Stimulated activated CD4-positive, alpha-beta T cell treated with anti-CD3 and anti-CD28 coated beads, Interleukin-1b, Interleukin-23, amount 100 ng/mL, for 1 hour (primary cell): ENCODE measurements at places on chromosomes 1 and 21.

DNA sequence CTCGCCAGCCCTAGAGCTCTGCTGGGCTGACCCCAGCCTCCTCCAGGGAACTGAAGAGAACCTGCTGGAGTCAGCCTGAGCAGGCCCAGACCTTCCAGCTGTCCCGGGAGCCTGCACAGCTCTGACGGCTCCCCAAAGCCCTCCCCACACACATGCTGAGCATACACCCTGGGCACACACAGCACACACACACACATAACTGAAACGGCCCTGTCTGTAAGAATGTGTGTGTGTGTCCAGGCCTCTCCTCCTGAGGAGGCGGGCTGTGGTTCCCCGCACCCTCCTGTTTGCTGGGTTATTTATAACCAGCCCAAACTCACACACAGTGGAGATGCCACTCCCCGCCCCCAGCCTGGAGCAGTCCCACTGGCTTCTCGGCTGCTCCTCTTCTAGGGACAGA is 20.2 kb downstream of the SDC3 start:
- DNase-seq = no peak

GRCh38 chr1:6039031-6039430 is 6.7 kb upstream of the KCNAB2 start:
- DNase-seq = no peak

DNA sequence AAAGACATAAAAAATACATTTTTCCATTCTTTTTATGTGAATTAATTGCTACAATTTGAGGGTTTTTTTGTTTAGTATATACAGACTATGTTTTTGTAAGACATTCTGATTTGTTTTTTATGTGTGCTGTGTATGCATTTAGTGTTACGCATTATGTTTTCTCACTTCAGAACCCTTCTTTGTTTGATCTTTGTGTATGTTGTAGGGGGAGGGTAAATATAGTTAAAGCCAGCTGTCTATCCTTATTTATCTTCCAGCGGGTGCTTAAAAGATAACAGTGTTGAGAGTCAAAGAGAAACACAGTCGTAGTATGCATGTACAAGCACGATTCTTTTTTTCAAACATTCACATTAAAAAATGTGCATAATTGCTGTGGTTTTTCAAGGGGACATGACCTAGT is 97.5 kb upstream of the KIAA1614 start:
- no peak for DNase-seq

DNA sequence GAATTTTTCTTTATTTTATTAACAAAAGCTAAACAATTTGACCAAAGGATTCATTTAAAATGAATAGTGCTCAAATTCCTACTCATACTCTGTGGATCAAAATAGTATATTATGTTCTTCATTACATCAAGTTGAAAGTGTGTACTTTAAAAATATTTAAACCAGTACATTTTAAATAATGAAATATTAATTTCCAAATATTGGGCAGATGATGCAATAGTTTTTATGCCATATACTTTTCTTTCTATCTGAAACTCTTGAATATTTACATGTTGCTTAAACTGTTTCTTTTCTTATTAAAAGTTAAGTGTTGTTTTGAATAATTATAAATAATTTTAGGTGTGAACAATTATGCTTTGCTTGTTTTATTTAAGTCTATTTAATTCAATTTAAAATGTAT is 144.7 kb upstream of the TMPRSS15 start:
- DNase-seq = no peak

DNA sequence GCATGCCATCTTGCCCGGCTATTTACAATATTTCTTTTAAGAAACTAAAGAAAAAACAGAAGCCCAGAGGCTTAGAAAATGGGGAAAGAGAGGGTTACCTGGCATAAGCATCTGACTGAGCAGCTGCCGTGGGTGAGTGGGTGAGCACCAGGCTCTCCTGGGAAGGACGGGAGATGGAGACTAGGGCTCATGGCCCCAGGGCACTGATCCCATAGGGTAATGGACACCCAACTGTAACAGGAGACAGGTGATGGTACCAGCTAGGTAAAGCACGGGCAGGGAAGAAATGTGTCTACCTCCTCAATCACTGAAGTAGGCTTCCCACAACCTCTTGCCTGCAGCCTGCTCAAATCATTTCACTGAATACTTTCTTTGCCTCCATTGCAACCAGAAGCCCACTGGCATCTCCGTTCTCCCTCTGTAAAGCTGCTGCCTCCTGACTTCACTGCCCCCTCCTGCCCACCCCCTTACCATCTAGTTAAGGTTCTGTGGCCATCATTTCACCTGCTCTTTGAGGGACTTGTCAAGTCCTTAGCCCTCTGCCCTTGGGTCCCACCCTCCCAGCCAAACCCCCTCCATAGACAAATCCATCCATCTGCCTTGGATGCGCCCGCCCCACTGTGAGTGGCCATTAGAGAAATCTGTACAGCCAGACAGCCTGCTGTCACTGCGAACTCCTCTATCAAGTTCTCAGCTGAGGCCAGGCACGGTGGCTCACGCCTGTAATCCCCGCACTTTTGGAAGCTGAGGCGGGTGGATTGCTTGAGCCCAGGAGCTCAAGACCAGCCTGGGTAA is 6.2 kb downstream of the TMEM125 start:
- DNase-seq = no peak

DNA sequence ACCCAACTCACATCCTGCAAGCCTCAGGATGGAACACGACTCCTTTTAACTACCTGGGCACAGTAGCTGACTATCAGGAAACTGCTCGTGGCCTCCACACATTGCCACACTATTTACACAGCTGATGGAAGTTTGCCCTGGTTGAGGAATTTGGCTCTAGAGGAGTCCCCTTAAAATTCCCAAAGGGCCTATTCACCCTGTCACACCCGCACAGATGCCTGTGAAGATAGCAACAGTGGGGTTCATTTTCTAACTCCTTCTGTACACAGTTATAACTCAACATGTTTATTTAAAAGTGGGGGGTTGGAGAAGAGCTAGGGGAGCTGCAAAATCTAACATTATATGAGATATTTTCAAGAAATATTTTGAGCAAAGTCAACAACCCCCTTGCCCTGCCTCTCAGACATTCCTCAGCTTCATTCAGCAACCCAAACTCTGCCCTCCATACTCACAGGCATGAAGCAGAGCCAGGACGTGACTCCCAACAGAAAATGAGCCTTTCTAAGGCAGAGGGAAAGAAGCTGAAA is 35.8 kb upstream of the CCN1 start:
- DNase-seq = no peak

DNA sequence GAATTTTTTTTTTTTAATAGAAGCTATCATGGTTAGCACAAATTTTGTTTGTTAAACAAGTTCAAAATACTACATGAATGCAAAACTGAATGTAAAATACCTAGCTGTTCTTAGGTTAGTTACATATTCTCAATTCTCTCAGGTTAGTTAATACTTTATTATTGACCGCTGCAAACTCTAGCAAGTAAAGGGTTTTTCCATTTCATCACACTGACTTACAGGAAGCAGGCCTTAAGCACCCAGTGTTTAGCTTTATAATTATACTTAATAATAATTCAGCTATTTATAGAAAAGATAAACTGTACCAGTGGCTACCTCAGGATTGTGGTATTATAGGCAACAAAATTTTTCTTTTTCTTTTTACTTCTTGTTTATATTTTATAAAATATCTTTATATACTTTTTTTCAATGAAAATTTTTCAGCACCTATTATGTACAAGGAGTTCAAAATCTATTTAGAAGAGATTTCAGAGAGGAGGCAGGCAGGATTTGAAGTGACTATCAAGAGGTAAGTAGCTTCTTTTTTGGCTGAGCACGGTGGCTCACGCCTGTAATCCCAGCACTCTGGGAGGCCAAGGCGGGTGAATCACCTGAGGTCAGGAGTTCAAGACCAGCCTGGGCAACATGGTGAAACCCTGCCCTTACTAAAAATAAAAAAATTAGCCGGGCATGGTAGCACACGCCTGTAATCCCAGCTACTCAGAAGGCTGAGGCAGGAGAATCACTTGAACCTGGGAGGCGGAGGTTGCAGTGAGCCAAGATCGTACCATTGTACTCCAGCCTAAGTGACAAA is 17.9 kb downstream of the PLPP3 start:
- DNase-seq = no peak

DNA sequence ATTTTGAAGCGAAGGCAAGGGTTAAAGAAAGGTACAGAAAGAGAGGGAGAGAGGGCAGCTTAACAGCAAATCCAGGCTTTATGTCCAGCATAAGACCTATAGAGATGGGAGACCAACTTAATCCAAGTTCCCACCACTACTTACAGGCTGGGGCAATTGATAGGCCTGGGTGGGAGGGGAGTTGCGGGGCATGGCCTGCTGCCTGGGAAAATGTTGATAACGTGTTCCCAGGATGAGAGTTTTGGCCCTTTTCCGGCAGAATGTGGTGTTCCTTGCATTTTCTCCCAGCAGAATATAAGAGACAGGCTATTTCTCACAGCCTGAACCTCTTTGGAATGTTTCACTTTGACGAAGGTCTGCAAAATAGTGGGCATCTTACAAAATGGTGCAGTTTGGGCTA is 34.9 kb upstream of the PLA2G5 start:
- no peak for DNase-seq

- no peak for DNase-seq
Measured at GRCh38 chr1:214587165-214587564, 15.8 kb upstream of the CENPF start.

- no peak for DNase-seq
Measured at GRCh38 chr1:158077411-158078256, 84.2 kb downstream of the KIRREL1 start.

DNA sequence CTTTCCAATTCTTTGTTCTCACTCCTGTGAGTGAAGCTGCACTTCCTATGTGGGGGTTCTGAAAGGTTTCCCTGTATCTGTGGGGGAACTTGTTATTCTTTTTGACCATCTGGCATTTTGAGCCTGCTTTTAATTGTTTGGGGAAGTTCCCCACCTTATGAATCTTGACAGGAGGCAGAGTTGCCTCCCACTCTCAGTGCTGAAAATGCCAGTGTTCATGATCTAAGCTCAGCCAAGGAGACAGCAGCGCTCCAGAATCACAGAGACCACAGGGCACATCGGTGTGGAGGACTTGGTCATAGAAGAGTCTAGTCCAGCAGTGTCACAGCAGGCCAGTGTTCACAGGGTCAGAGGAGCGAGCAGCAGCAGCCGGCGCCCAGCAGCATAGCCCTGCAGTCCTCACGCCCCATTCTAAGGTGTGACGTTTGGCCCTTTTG is 63.8 kb upstream of the PRDX6 start:
- no peak for DNase-seq

DNA sequence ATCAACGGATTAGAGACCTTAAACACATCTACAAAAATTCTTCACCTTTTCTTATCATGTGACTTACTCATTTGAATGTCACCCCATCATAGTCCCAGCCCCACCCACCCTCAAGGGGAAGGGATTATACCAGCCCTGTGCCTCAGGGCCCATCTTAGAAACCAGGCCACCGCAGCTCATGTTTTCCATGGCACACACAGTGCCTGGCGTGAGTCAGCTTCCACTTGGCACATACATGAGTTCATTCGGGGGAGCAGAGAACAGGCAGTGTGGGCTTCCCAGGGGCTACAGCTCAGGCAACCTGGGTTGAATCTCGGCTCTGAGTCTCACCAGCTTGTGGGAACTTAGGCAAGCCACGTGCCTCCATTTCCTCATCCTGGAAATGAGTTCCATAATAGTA is 310.6 kb downstream of the NPHP4 start:
- no peak for DNase-seq

DNA sequence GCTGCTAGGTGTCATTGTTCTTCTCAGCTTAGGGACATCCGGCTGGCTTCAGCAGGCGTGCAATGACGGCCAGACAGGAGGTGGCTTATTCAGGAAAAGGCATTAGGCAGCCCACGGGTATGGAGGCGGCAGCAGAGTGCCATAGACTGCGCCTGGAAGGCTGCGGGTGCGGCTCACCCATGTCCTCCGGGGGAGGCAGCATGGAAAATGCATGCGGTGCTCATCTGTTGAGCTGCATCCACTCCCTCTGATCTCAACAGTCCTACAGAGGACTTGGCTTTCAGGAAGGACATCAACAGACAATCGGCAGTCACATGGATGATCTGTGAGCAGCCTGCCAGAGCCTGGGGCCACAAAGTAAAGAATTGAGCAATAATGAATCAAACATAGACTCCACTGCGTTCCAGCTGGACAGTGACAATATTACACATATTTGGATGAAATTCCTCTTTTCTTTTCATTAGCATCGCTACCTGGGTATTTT is 42.9 kb downstream of the UMODL1 start:
- no peak for DNase-seq

- no peak for DNase-seq
Measured at GRCh38 chr1:247338723-247339275, 7.1 kb upstream of the ZNF496 start.

DNA sequence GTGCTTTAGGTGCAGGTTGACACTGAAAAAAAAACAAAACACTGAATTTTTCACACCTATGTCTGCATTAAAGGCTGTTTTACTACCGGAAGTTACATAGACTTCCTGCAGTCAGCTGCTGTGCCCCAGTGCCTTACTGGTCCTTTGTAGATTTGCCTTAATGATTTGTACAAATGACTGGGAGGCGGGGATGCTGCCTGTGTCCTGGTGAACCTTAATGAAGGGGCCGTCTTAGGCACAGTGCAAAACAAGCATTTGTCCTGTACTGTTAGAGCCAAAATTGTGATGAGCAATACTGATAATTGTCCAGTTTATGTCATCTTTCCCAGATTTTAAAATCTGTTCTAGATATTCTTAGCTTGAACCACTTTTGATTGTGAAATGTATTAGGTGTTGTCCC is 90.9 kb upstream of the PGD start:
- DNase-seq = no peak

GRCh38 chr21:10616535-10616934 is 95.2 kb downstream of the TPTE start:
- DNase-seq = no peak

GRCh38 chr1:39984951-39985350 is 30.0 kb downstream of the MFSD2A start:
- no peak for DNase-seq

DNA sequence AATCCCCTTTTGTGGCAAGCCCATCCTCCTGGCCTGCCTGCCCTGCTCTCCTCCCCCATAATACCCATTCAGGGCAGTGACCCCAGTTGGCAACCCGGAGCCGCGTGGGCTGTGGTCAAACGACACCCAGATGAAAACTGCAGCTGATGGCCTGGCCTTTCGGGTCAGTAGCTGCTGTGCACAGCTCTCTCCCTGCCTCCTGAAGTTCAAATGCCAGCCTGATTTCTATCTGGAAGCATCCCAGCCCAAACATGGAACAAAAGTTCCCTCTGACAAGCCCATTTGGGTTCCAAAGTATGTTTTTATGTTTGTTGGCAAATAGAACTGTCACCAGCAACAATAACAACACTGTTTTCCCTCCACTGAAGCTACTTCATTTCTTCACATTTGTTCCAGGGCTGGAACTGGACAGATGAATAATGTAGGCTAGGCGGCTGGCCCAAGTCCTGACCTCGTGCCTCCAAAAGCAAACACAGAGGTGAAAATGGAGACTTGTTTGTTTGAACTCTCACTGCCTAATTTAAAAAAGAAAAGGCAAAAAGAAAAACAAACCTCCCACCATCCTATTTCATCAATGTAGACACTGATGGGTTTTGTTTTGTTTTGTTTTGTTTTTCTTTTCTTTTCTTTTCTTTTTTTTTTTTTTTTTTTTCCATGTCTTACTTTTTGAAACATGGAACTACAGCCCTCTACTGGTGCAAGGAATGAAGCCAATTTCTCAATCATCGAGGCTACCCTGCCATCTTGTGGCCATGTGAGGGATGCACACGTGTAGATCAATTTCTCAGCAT is 179.0 kb downstream of the ADSS2 start:
- peak; percentile 44 for DNase-seq

- peak; percentile 71 for DNase-seq
Measured at GRCh38 chr1:53182111-53182593, 14.5 kb upstream of the CPT2 start.
